ENCODE measurements at places on chromosomes 4 and X. TPM values are rescaled to one million over a fixed set of nuclear protein-coding genes. Genes with fewer than 3 reads are reported as not detected.

Gene TMSB15A
- not detected for total RNA-seq

Gene CYTL1
- total RNA-seq, result 1.0 TPM

Gene ATP2B3
- 0.07 TPM for total RNA-seq

GRCh38 chr4:499567-499966, 557 bp downstream of the PIGG start:
- no peak for DNase-seq

- no peak for DNase-seq
These were observed 100.8 kb downstream of the ARSJ start for GRCh38 chr4:113878668-113879067.

GRCh38 chr4:57023104-57023503, 44.4 kb downstream of the POLR2B start:
- no peak for DNase-seq

Gene DRD5
- not detected for total RNA-seq

Gene CRMP1
- 1.0 TPM for total RNA-seq

Gene CXorf49
- not detected for total RNA-seq

DNA sequence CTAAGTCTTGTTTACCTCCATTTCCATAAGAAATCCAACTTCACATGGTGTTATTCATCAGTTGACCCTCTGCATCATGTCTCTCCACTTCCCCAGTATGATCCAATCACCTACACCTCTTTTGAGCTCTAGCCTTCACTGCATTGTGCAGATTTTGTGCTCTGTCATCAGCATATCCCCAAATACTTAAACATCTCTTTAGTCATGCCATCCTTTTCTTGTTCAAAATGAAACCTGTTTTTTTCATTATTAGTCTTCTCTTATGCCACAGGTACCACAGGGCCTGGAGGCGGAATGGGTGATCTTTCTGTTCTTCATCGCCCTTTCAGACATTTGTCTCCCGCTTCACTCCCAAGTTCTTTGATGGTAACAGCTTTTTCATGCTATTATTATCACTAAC, 382.7 kb upstream of the GALNTL6 start:
- no peak for DNase-seq

DNA sequence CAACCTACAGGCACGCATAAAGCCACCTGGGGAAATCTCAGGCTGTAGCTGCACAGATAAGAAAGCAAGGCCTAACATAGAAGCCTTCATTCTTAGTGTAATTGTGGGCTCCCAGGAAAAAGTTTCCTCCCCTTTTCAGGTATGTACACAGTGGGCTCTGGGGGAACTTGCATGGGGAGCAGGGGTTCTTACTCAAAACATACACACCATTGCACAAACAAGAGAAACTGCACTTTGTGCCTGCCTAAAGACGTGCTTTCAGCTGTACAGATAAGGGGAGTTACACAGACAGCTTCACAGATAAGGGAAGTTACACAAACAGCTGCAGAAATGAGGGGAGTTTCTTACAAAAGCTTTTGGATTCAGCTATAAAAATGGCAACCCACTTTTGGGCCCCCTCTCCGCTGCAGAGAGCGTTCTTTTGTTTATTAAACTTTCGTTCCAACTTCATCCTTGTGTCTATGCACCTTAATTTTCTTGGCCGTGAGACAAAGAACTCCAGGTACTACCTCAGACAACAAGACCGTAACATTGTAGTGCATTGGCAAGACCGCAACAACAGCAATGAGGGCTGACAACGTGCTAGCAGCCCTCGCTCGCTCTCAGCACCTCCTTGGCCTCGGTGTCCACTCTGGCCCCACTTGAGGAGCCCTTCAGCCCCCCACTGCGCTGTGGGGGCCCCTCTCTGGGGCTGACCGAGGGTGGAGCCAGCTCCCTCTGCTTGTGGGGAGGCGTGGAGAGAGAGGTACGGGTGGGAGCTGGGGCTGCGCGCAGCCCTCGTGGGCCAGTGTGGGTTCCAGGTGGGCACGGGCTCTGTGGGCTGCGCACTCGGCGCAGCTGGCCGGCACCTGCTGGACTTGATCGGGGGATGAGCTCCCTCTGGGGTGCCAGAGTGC, 317.5 kb downstream of the RAPGEF2 start:
- no peak for DNase-seq

DNA sequence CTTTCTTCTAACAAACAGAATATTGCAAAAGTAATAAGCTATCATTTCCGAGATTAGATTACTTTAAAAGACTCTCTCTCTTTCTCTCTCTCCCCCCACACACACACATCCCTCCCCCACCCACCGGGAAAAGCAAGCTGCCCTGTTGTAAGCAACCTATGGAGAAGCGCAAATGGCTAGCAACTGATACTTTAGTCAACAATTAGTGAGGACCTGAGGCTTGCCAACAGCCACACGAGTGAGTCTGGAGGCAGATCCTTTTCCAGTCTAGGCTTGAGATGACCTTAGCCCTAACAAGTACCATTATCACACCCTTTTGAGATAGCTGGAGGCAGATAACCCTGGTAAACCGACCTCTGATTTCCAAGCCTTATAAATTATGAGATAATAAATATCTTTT, 19.7 kb upstream of the ADGRL3 start:
- DNase-seq, result no peak

DNA sequence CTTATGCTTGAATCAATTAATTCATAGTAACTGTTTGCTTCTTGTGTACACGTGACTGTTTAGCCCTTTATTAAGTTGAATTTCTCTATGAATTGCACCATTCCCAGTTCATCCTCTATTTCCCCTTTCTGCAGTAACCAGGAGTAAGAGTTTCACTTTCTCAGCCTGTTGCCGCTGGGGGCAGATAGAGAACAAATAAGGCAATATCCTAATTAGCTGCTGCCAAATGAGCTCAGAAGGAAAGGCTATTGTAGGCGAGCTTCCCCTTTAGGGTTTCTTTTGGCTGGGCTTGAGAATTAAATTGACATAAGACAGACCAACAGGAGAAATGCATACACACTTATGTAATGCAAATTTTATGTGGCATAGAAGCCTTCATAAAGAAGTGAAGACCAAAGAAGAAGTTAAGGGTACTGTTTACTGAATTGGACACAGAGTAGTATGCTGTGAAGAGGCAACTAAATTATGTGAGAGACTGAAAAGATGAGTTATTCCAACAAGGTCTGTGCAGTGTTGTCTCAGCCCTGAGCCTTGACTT, 1594.7 kb downstream of the TECRL start:
- no peak for DNase-seq

DNA sequence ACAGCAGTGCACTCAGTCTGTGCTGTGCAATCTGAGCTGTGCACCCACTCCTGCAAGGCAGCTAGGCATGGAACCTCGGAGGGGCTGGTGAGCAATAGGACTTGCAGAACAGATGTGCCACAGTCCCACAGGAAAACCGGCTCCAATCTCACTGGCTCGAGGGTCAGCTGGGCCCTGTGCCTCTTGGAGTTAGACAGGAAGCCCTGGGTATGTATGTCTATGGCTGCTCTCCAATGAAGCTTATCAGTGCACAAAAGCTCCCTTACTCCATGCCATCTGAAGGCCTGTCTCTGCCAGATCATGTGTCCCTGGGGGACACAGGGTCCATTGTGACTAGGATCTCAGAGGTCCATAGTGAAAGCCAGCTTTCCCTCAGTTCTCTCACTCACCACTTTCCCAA, 335.8 kb downstream of the SH3BGRL start:
- no peak for DNase-seq

DNA sequence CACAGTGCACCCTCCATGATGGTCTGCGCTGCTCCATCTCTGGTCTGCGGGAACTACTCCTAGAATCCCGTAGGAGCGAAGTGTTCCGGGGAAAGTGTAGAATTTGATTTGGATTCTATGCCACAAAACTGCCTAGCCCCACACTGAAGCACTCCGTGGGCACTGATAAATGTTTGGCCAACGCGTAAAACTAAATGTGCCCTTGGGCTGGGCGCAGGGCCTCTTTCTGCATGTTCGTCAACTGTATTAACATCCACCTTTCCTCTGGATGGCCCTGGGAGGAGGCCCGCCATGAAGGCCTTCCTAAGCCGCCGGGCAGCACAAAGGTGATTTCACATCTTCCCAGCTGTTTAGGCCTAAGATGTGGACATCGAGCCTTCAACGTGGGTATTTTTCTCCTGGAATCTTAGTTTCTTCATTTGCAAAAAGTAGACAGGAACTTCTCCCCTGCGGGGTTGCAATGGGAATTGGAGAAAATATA, 2.6 kb downstream of the MSX1 start:
- DNase-seq, result no peak

DNA sequence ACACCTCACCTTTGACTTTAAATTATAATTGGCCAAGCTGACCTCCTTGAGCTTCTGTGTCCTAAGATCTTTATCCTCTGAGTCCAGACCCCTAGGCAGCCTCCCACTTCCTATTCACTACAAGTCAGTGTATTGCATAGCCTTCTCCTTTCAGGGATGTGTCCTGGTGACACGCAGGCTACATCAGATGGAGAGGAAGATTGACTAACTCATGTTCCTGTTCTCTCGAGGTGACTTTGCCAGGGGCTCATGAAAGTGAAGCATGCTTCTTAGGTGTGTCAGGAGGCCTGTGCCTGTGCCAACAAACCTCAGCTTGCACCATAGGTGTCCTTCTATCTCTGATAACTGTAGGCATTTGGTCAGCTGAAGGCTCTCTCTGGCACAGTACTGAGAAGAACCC, 195.7 kb upstream of the HS3ST1 start:
- no peak for DNase-seq

DNA sequence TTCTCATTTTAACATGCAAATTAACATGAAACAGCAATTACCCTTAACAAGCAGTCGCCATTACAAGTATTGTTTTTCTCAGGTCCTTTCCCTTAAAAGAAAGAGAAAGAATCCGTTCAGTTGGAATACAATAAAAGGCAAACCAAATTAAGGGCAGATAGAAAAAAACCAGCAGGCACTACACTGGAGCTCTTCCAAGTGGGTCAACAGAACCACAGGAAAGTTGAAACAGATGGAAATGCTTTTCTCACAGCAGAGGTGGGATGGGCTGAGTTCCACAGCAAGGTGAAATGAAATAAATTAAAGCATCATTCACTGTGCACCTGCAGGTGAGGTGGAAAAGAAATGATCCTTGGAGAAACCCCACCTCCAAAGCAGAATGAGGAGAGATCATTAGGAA, 102.6 kb downstream of the APBB2 start:
- DNase-seq, result no peak

Gene SLC10A4
- 2.1 TPM for total RNA-seq

DNA sequence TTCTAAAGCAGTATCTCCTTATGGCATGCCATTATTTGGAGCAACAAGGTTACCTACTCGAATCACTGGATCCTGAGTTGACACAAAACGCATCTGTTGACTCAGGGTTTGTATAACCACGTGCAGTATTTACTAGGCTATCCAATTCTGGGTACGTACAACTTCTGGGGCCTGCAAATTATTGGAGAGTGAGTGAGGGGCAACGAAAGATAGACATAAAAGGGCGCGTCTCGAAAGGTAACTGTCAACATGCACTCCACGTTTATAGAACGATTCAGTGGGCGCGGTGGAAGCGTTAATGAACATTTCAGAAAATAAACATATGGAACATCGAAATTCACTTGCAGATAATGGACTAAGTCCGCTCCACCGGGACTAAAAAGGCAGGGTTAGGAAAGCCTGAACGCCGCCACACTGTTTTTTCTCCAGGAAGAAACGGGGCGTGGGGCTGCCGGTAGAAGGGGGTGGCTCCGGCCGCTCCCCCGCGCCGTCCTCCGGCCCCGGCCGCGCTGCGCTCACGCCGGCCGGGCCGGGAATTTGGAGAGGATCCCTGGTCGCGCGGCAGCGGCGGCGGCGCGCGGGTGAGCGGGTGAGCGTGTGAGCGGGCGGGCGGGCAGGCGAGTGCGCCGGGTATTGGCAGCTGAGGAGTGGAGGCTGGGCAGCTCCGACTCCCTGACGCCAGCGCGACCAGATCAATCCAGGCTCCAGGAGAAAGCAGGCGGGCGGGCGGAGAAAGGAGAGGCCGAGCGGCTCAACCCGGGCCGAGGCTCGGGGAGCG, at the start of gene SMAD1:
Gene SMAD1 (plus strand): TSS at position 690 of the 778 bp plus-strand sequence. CDS start 32,761 bp downstream, outside the sequence.
- DNase-seq, result peak; percentile 87

DNA sequence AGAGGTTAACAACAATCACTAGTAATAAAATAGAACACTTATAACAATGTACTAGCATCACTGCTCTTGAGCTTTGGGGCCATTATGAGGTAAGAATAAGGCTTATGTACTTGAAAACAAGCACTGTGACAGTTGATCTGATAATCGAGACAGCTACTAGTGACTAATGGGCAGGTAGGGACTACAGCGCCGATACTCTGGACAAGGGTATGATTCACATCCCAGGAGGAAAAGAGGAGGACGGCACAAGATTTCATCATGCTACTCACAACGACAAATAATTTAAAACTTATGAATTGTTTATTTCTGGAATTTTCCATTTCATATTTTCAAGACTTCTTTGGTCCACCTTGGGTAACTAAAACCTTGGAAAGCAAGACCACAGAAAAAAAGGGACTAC, 62.3 kb downstream of the FAM184B start:
- no peak for DNase-seq

DNA sequence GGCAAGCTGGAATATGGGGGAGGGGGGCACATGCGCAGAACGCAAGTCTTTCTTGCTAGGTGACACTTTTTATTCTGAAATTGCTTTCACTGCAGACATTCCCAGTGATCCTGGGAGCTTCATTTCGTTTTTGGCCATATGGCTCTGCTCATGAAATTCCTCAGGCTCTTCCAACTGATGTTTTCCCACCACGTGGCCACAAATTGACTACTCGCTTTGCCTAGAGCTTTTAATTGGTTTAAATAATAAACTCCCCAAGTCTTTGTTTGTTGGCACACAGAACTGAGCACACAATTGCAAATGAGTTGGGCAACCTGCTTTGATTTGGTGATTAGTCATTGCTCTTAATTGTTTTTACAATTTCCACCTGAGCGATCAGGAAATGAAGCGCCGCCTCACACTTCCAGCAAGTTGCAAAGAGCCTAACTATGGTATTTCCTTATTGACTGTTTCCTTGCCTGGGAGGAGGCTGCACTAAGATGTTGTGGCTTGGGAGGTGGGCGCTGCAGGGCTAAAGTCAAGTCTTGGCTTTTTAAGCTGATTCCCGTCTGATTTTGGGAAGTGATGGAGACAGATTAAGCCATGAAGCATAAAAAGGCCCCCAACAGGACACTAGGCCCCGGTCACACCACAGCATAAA, 282.5 kb downstream of the ZIC3 start:
- DNase-seq, result no peak

Gene TLL1
- total RNA-seq, result 2.4 TPM

Gene LIMCH1
- total RNA-seq, result 9.6 TPM

DNA sequence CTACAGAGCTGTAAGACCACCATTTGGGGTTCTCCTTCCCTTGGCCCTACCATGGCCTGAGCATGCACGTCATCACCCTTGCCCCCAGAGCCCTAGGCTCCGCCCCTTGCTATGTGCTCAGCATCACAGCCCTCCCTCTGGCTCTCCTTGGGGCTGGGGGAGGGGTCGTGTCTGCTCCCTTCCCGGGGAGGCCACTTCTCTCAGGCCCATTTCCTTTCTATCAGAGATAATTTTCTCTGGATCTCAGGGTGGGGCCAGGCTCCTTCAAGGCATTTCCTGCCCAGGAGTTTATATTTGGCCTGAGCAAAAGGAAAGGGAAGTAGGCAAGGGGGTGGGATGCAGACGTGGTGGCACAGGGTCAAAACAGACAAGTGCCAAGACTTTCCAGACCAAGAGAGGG, 55.9 kb downstream of the STARD8 start:
- no peak for DNase-seq

- DNase-seq, result no peak
These were observed 118.0 kb upstream of the GIMD1 start for GRCh38 chr4:106486533-106486932.

All from mucosa of descending colon (tissue), 3 donors.